AG10803 (cell line): ENCODE measurements at places on chromosomes 6 and 20.

DNA sequence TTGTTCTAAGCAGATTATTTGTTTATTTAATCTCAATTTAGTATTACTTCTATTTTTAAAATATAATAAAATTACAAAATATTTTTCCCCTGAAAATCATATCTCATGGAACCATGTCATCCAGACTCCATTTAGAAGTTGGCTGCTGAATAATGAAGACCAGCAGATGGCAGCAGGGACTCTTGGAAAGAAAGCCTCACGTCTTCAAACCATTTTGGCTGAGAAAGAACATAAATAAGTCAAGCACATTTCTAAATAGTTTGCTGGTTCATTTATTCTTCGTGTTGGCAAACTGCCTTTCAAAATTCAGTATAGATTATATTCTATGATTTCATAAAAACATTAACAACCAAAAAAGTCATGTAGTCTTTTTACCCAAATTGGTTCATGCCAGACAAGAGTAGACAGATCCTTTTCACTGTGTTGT, 71.7 kb downstream of the RCAN2 start:
- DNase-seq: peak; percentile 73

DNA sequence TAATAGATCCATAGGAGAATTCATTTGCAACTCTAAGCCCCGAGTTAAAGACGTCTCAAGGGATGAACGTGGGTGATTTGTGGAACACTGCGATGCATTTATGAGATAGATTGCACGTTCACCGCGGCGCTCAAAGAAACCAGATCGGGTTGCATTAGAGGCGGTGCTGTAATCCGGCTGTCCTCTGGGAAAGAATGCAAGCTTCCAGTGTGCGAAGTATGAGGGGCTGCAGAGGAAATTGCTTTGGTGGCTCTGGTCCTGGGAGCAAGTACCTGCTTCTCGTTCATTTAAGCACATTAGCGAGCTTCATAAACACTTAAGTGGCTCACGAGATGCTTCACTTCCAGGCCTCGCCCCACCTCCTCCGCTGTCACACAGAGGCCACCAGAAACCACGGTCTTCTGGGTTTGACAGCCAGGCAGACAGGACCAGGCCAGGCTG, 182.3 kb downstream of the CDH4 start:
- peak; percentile 8 for DNase-seq

DNA sequence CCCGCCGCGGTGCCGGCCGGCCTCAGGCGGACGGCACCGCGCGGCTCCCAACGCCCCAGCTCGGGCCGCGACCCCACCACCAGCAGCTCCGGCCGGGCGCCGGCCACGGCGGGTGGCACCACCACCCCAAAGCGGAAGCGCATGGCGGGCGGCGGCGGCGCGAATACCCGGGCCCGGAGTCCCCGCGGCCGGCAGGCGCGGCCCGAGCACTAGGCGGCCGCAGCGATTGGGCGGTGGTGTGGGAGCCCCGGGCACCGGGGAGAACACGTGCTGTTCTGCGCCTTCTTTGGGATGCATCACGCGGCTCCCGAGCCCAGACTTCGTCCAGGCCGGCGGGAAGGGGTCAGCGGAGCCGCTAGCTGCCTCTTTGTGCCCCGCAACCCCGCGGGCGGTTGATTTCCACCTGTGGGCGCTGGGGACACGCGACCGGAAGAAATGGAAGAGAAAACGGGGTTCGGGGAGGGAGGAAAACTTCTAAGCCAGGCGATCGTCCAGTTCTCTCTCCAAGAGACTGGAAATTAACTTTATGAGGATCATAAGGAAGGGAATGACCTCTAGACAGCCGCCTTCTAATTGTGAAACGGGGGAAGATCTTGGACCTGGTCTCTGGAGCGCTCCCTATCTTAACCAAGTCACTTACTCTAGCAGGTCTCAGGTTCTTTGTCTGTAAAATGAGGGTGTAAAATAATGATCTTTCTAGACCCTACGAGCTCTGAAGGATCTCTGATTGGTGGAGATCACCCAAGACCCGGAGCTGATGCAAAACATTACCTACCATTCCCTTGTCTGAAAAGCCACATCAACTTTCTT, at the start of gene EPM2A:
Gene EPM2A (minus strand): TSS at position 165 of the 810 bp plus-strand sequence. CDS start 22 bp downstream, at position 143.
- DNase-seq: peak; percentile 81

GRCh38 chr20:37741055-37741454, 47.2 kb downstream of the CTNNBL1 start:
- DNase-seq: no peak

DNA sequence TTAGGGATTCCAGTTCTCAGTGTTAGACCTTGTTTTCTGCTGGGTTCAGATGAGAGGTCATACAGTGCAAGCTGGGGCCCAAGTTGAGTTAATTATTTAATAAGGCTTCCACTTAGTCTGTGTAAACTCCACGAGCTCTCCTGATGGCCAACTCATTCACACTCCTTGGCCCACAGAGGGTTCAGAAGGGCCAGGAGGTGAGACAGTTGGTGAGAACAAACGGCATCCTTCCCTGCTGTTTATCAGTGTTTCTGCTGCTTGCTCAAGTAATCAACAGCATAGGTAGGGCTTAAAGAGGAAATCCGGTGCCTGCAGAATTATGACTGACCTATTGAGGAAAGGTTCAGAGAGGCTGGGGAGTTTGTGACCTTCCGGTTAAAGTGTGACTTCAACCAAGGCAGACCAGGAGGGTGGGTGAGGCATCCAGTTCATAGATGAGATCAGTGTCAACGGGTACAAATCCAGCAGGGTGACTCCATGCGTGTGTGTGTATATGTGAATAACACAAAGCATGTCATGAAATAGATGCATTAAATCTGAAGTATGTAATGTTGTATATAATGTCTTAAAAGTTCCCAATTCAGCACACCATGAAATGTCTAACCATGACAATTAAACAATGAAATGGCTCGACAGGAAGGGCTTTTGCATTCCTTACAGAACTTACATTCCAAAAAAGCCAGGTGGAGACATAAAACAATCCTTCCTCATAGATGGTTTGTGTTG, 37.4 kb upstream of the BCAS1 start:
- no peak for DNase-seq

DNA sequence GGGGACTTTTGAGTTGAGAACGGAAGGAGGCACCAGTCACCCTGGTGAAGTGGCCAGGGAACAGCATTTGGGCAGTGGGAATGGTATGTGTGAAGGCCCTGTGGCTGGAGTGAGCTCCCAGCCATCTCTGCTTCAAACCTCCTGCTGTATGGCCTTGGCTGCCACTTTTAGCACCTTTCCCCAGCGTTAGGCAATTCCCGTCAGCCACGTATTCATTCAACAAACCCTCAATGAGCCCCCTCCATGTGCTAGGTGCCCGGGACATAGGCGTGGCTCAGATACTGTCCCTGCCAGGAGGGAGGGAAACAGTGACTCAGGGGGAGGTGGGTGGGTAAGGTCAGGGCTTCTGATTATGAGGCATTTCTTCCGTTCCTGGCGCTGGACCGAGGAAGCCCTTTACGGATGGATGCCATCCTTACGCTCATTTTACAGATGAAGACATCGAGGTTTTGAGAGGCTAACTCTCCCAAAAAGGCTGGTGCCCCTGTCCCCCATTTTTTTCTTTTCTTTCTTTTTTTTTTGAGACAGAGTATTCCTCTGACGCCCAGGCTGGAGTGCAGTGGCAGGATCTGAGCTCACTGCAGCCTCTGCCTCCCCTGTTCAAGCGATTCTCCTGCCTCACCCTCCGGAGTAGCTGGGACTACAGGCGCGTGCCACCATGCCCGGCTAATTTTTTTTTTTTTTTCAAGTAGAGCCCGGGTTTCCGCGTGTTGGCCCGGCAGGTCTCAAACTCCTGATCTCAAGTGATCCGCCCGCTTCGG, 37.5 kb downstream of the SRC start:
- peak; percentile 44 for DNase-seq

DNA sequence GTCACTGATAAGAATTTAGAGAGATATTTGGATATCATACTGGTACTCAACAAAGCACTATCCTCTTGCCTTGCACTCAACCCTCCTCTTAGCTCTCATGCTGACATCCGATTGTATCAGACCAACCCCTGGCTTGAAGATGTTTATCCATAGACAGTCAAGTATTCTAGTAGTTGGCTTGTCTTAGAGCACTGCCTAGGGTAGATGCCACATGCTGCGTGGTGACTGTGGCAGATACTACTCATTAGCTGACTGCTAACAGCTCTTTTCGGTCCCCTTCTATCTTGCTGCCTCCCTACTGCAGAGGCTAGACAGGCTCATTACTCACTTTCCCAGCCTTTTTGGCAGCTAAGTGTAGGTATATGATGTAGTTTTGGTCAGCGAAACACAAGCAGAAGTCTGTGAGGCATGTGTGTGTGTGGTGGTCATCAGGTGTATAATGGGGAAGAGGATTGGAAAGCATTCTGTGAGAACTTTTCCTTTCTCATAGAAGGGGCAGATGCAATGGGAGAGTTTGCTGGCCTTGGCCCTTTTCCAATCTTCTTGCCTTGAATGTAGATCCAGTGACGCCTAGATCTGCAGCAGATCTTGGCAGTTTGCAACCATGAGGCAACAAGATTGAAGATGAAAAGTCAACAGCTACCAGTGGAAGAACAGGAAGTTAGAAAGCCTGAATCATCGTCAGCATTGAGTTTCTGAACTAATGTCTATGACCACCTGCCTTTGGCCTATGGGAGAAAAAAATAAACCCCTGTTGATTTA, 4.4 kb upstream of the IFNGR1 start:
- no peak for DNase-seq

DNA sequence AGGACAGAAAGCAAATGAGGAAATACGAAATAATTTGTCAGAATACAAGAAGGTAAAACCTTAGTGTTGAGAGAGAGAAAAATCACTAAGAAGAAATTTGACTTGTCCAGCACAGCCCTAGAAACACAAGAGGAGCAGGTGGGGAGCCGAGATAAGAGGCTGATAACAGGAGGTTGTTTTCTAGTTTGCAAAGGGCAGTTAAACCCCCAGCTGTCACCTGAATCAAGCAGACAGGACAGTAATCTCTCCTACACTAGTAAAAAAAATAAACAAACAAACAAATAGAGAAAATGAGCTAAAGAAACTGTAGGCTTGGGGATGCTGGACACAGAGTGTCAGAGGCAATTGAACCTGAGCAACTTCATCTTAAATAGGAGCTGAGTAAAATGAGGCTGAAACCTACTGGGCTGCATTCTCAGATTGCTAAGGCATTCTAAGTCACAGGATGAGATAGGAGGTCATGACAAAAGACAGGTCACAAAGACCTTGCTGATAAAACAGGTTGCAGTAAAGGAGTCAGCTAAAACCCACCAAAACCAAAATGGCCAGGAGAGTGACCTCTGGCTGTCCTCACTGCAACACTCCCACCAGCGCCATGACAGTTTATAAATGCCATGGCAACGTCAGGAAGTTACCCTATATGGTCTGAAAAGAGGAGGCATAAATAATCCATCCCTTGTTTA, 40.4 kb downstream of the FAM184A start:
- no peak for DNase-seq

DNA sequence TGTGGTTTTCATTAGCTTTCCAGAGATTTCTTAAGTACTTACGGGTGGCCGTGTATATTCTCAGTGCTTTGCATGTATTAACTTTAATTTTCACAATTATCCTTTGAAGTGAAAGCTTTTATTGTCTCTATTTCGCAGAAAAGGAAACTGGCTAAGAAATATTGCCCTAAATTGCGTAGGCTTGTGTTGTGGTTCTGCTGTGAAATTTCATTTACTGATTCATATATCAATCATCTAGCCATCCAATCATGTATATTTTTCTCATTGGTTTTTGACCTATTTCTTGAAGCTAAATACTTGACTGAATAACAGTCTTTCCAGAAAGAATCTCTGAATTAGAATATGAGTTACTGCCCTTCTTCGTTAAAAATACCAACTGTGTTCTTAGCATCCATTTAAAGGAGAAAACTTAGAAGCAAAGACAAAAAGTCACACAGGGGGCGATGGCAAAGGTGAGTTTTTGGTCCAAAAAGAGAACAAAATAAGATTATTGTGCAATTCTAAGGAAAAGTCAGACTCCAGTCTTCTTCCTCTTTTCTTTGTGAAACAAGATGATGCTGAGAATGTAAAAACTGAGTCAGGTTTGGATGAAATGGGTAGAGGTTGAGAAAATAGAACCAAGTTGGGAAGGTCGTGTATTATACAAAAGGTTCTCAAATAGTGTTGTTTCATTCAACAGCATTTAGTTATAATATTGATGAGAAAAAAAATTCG, 1.4 kb downstream of the CYB5R4 start:
- DNase-seq: no peak
